ENCODE measurements at places on chromosomes 13 and 19.
A peak's percentile ranks its signal among the peaks of the same experiment; 100 is the strongest.

DNA sequence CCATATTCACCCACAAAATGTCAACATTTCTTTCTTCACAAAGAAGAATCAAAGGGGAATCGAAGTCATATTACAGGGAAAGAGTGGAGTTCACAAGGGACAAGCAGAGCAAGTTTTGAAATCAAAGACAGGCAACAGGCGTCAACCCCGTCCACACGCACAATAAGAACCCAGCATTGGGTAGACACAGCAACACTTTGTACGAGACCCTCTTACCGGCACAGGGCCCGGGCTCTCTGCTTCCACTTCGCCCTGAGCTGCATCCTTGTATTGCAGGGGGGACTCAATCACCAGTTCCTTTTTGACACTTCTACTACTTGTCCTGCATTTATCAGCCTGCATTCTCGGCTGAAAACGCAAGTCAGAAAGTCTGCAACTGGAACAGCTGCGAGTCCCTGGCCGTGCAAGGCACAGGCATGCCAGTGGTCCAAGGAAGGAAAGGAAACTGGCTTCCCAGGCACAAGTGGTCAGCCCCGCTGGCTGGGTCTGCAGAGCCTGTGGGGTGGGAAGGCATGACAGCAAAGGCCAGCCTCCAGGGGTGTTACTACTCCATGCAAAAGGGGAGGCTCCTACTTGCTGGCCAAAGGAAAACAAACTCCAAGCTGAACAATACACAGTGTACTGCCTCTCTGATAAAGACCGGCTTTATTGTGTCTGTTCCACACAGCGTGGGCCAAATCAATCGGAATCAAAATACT lies at the start of gene DOCK9:
Gene DOCK9, minus strand, starts transcription at position 497 of the 698 bp plus-strand sequence. Its CDS starts 155 bp downstream, at position 342.
- DNase-seq = no peak

DNA sequence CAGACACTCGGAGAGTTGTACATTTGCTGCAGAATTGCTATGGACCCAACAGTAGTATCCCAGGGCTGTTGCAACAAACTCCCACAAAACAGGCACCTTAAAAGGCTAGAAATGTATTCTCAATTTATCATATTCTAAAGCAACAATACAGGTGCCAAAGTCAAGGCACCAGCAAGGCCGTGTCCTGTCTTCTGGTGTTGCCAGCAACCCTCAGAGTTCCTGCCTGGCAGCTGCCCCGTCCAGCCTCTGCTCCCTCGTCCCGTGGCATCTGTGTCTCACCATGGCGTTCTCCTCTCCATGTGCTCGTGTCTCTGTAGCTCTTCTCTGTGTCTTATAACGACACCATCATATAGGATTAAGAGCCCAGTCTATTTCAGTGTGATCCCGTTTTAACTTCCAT lies 67.7 kb upstream of the ARGLU1 start:
- no peak for DNase-seq

GRCh38 chr13:50126993-50127725 lies 111.9 kb downstream of the KCNRG start:
- DNase-seq = no peak

DNA sequence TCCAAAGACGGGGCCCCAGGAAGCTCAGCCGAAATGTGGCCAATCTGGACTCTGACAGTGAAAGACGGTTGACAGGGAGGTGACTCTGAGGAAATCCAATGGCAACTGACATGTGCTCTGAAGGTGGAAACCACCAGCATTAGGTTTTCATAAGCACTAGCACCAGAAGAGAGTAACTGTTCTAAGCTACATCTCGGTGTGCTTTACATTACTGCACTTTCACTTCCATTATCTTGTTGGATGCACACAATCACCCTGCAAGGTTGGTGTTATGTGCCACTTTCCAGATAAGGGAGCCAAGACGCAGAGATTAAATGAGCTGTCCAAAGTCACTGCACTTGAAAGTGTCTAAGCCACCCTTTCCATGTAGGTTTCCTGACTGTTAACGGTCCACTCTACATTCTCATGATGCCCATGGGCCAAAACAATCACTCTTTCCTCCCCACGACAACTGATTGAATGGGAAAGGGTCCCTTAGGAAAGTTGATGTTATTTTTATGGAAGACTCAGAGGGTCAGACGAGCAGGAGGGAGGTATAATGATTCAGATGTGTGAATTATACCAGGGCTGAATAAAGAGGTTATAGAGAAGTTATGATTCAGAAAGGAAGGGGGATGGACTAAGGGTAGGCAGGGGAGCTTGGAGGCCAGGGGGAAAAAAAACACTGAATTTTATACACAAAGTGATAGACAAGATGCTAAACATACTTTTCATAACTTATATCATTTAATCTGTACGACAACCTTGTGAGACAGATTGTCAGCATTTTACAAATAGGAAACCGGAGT lies 52.8 kb downstream of the RUBCNL start:
- DNase-seq = no peak

DNA sequence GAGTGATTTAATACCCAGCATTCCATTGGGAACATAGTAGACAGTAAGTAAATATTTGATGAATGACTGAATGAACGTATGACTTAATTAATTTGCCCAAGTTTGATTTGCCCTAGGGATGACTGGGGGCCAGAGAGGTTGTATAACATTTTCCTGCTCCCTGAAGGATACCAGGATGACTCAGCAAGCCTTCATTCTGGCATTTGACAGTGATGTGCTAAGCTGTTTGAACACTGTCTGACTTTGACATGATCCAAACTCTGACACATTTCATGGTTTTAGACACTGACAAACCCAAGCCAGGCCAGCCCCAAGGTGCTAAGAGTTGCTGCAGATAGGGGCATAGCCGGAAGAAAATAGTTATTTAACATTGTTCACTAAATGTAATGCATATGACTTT lies 53.4 kb upstream of the KLF12 start:
- DNase-seq = no peak

DNA sequence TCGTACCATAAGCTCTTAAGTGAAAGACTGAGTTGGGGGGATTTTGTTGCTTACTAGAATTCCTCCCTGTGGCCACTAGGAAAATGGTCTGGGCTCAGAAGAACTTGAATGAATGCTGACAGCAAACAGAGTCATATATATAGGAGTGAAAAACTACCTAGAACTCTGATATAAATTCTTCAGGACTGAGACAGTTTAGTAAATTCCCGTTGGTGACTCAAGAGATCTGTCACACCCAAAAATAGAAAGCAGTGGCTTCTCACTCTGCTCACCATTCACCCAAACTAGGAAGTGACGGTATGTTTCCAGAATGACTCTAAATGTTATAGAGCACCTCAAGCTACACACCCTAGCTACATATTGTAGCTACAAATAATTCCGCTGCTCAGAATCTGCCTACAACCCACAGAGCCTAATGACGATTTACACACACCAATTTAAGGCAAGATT lies 116.2 kb downstream of the TBC1D4 start:
- DNase-seq = peak; percentile 13

DNA sequence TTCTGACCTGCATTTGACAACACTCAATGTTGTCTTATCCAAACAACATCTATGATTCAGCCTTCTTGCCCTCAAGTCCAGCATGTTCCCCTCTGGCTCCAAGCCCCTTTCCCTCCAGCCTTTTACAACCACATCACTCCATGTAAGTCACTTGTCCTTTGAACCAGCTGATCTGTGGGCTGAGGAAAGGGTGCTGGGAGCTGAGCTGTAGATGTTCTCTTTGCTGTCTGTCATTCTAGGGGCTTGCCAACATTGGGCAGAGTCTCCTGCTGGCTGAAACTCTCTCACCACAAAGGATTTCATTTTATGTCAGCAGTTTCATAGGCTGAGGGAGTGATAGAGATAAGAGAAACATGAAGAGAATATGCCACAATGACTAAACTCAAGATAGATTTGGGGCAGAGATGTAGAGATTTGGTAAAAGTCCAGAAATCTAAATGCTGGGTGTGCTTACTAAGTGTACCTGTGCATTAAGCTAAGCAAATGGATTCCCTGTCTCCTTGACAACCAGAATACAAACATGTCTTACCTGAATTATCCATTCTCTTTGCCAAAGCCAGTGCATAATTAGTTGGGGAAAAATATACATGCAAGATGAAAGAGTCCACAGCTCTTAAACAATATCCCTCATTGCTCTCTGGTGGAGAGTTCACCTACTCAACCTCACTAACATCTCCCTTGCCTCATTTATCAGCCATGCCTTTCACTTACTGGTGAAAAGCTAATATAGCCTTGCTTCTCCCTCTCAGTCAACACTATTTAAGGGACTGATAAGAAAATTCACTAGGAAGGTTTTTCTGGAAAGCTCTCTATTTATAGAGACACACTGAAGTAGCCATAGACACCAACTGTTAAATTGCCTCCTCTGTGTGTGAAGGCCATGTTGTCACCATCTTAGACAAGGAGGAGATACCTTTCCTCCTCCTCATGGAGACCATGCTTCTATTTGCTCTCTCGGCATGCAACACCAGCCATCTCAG lies 175.5 kb upstream of the SERP2 start:
- DNase-seq = no peak

DNA sequence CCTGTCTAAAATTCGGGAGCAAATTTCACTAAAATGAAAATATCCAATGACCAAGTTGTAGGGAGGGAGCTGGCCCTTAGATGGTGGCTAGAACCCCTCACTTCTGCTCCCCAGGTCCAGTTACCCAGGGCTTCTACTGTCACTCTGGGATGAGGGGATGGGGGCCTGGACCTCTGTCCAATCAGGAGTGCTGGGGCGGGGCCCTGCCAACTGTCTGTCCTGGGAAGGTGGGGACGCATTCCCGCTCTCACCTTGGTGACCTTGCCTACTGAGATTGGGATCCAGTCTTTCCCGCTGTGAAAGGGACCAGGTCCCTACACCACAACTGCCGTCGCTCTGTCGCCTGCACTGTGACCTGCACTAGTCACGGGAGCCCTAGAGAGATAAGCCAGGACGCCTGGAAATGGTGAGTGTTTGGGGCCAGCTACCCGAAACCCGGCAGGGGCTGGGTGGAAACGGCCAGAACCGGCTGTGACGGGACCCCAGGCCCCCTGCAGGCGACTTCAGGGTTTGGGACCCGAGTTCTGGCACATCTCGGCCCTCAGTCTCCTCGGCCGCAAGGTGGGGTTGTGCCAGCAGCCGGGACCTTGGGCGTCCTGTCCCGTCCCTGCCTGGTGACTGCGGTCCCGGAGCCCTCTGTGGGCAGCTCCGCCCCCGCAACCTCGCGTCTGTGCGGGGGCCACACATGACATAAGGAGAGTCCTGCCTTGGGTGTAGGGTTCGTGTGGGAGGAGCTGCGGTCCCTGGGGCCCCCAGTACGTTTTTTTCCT lies 22.8 kb downstream of the ZNF20 start:
- DNase-seq = no peak

DNA sequence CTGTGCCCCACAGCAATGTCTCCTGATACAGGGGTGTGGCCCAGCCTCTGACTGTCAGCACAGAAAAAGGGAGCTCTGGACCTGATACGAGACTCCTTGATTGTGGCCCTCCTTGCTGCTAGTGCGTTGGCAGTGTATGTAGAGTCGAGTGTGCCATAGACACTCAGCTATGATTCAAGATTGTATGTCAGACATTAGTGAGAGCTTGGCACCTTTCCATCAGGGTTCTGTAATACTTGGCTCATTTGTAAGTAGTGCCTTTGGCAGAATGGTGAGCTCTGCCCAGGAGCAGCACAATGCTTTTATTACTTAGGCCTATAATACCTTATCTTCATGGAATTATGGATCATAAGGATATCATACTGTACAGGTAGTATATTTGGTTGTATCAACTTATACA lies 83.4 kb downstream of the ATP8A2 start:
- DNase-seq = no peak

DNA sequence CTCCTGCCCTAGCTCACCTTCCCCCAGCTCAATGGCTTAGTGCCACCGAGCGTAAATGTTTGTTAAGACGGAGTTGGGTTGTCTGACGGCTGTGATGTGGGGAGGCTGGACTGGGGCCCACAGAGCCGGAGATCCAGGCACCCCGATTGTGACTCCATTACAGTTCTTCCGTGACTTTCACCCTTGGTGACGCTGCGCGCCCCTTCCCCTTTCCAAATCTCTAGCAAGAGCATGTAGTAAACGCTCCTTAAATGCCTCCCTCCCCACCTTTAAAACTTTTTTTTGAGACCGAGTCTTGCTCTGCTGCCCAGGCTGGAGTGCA lies 829 bp downstream of the REEP6 start:
- peak; percentile 21 for DNase-seq

GRCh38 chr13:96966415-96967102 lies 27.7 kb downstream of the OXGR1 start:
- no peak for DNase-seq

- DNase-seq = no peak
Measured at GRCh38 chr19:47098608-47099007, 15.0 kb downstream of the ZC3H4 start.

- DNase-seq = no peak
Measured at GRCh38 chr13:32254916-32255723, 60.0 kb downstream of the ZAR1L start.

- no peak for DNase-seq
Measured at GRCh38 chr19:16143399-16144215, at the start of gene HSH2D. Gene HSH2D (plus strand): TSS chr19:16143685. CDS start chr19:16148751, 5,066 bp downstream.

DNA sequence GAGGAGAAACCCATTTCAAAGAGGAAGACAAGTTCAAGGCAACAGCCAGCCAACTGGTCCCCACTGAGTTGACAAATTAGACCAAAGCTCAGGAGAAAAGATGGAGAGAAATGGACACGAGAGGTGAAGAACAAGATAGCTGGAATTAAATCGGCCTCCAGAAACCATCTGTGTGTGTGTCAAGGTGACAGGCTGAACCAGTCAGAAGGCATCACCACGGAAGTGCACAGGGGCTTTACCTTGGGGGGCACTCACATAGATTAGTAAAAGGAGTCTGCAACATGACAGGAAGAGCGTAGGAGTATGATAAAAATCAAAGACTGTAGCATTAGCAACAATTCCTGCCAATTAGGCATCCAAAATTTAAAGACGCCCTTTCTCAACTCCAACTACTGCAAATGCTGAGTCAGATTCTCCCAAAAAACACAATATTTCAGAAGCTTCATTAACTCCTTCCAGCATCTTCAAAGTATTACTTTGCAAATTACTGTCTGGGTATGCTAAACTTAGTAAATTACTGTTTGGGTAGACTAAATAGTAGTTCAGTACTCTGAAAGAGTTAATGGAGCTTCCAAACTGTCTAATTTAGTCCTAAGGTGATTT lies 66.2 kb downstream of the FOXO1 start:
- DNase-seq = no peak

DNA sequence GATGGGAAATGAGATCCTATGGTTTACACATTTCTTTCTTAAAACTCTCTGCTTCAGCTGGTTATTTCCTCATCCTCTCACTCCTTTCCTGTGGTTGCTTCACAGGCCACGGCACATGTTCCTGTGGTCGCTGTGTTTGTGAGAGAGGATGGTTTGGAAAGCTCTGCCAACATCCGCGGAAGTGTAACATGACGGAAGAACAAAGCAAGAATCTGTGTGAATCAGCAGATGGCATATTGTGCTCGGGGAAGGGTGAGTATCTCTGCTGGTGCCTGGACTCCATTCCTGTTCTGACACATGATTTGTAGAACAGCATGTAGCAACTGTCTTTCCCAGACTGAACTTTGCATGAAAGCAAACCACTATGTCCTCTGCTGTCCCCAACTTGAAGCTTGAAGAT lies 254.2 kb downstream of the ITGBL1 start:
- DNase-seq = no peak
